Stimulated activated CD4-positive, alpha-beta T cell treated with anti-CD3 and anti-CD28 coated beads, Interleukin-12 subunit alpha, Interleukin-12 subunit beta, amount 100 ng/mL, for 24 hours (primary cell): ENCODE measurements at places on chromosomes 4 and X.

- DNase-seq, result no peak
Measured at GRCh38 chrX:138067415-138067814, 501.5 kb downstream of the ZIC3 start.

GRCh38 chr4:81410680-81411079 lies 61.0 kb downstream of the RASGEF1B start:
- DNase-seq, result no peak

DNA sequence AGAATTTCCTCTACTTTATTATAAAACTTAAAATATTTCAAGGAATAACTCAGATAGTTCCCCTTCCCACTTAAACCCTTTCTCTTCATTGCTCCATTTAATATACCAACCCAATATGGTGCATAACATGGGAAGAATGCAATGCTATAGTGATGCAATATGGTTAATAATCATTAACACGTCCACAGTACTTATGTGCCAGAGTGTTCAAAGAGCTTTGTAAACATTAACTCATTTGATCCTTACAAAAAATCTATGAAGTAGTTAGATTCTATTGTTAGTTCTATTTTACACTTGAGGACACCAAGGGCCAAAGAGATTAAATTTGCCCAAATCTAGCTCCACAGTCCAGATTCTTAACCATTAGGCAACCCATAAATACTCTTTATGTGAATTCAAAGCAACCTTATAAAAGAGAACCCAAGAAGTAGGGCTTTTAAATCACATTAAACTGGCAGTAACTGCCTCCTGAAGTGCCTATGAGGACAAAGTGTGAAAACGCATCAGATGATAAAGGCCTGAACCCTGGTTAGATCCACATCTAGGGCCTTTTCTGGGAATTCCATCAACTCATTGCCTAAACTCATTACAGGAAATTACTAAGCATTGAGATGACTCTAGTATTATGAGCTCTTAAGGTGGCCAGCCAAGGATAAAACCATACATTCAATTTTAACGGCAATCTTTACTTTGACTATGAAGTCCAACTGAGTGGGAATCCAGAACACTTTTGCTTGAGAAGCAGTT lies 94.3 kb downstream of the AREG start:
- DNase-seq, result no peak

- no peak for DNase-seq
Measured at GRCh38 chrX:24321741-24322395, 8.0 kb upstream of the SUPT20HL2 start.

GRCh38 chrX:96433409-96434077 lies 251.1 kb upstream of the DIAPH2 start:
- DNase-seq, result no peak

- DNase-seq, result no peak
Measured at GRCh38 chr4:169810325-169811323, 52.9 kb upstream of the HPF1 start.

DNA sequence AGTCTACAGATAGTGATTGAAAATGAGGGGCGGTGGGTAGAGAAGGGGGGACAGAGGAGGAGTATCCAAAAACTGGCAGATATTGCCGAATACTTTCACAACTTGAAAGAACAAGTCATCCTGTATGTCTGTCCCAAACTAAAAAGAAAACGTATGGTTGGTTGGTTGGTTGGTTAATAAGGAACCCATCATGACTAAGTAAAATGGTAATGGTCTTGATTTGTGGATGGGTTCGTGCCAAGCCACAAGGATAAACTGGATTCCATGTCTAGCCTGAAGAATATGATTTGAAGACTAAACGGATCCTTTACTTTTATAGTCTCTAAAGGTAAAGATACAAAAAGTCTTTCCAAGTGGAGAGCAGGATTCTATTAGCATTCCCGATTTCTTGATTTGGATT lies 208.4 kb downstream of the DCLK2 start:
- DNase-seq, result no peak

DNA sequence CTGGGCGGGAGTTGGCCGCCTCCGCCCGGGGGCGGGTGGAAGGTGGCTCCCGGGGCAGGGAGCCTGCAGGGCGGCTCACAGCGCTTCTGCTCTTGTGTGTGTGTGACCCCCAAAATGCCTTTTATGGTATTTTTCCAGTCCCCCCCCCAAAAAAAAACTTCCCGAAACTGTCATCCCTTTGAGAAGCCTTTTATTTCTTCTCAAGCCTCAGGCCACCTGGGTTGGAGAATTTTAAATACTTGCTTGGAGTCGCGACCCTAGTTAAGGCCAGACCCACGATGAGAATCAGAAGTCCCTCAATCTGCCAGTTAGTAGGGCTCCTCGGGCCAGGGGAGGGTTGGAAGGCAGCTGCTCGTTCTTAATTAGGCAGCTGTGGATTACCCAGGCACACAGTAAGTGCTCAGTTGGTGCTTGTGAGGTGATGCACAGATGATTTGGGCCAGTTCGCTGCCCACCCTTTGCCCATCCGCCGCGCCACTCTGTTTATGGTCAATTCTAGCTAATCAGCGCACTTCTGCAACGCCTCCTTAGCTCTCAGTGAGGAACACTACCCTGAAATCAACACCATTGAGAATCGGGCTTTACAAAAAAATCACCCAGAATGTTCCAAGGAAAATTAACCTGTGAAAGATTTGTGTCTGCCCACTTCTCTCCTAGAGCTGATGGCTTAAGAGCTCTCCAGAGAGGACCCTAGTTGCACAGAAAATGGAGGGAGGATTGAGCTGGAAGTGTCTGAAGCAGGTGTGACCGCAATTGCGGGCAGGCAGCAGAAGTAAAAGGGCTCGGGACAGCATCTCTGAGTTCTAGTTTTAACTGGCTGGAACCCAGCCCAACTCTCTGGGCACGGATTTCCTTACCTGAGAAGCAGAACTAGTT lies 648 bp upstream of the SCD5 start:
- no peak for DNase-seq

DNA sequence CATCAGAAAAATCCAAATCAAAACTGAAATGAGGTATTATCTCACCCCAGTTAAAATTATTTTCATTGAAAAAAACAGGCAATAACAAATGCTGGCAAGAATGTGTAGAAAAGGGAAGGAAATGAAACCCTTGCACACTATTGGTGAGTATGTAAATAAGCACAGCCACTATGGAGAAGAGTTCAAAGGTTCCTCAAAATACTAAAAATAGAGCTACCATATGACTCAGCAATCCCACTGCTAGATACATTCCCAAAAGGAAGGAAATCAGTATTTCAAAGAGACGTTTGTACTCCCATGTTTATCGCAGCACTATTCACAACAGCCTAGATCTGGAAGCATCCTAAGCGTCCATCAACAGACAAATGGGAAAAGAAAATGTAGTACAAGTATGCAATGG lies 932.4 kb downstream of the PCDH18 start:
- no peak for DNase-seq

GRCh38 chr4:56659946-56660345 lies 21.1 kb downstream of the HOPX start:
- no peak for DNase-seq

GRCh38 chr4:186688150-186688943 lies 35.3 kb downstream of the FAT1 start:
- no peak for DNase-seq

- no peak for DNase-seq
Measured at GRCh38 chr4:169485791-169486742, 126.3 kb downstream of the NEK1 start.

- DNase-seq, result no peak
Measured at GRCh38 chrX:129493643-129494042, 29.6 kb downstream of the SMARCA1 start.

DNA sequence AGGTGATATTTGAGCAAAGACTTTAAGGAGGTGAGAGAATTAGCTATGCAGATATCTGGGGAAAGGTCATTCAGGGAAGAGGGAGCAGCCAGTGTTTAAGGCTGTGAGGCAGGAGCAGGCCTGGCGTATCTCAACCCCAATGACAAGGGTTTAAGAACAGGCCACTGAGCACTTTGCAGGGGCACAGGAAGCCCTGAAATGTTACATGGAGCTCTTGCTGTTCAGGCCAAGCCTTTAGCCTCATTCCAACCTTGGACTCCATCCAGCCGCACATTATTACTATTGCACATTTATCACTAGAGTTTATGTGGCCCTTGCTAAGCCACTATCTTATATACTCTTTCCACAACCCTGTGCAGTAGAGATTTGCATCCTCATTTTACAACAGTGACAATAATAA lies 114.0 kb downstream of the EFNB1 start:
- DNase-seq, result no peak

DNA sequence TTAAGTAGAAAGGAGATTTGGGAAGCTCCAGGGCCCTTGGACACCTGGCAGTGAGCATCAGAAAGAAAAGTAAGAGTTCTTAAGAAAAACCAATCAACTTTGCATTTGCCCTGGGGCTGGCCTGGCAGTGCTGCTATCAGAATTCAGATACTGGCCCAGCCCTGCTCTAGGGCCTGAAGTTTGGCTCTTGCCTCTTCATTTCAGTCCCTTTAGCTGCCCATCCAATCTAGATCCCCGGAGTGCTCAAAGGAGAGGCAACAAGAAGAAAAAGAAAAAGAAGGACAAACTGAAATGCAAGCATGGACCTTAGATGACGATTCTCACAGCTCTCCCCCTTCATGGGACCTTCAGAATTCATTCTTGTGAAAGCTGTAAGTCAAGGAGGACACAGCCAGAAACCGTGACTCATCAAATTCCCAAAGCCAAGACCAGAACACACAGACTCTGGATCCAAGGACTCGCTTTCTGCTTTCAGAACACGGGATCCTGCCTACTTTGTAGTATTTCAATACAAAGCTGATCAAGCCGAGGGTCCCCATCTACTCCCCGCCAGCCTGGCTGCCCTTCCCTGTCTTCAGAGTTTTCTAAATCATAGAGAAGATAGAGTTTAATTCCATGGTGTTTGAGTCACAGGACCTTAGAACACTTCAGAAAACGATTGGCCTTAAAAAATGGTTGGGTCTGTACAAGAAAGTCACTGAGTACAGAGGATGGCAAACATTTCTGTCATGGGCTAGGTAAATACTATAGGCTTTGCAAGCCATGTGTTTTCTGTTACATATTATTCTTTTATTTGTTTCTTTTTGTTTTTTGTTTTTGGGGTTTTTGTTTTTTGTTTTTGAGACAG lies 103.7 kb downstream of the RBM47 start:
- no peak for DNase-seq

GRCh38 chr4:174859904-174860303 lies 30.9 kb upstream of the GLRA3 start:
- no peak for DNase-seq
